Stimulated activated CD4-positive, alpha-beta T cell treated with anti-CD3 and anti-CD28 coated beads, Interleukin-15, amount 100 ng/mL, for 48 hours (primary cell): ENCODE measurements at places on chromosomes 6 and 20.

GRCh38 chr6:70369332-70369950, 43.9 kb upstream of the FAM135A start:
- peak; percentile 60 for DNase-seq

GRCh38 chr20:20731945-20732296, 19.5 kb upstream of the RALGAPA2 start:
- DNase-seq: no peak

DNA sequence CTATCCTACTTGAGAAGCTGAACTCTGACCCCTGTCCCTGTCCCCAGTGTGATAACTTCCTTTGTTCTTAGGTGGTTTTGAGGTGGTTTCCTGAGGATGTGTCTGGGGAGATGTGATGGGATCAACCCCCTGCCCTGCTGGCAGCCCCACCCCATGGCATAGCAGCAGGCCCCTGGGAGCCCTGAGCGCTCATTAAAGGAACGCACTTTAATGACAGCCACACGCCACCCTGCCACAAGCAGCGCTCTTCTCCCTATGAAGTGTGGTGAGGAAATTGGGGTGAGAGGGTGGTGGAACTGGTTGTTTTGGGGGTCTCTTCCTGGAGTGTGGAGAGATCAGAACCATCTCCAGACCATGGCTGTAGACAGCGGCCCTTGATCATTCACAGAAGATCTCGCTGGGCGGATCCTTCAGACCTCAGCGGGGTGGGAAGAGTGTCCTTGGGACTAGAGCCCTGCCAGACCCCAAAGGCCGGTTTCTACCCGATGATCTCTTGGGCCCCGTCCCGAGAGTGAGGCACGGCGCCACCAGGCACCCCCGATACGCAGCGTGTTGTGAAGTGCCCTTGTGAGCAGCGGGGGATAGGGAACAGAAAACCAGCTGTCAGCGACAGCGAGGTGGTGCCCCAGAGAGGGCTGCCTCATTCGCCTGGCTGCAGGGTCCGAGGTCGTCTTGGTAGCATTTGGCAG, 45.4 kb downstream of the SYNJ2 start:
- DNase-seq: no peak

GRCh38 chr20:45361793-45362192, 1.2 kb upstream of the SYS1 start:
- DNase-seq: no peak

- no peak for DNase-seq
These were observed 8.6 kb upstream of the YTHDF1 start for GRCh38 chr20:63224412-63225081.

- no peak for DNase-seq
These were observed 33.6 kb upstream of the BTN3A2 start for GRCh38 chr6:26331218-26332073.

DNA sequence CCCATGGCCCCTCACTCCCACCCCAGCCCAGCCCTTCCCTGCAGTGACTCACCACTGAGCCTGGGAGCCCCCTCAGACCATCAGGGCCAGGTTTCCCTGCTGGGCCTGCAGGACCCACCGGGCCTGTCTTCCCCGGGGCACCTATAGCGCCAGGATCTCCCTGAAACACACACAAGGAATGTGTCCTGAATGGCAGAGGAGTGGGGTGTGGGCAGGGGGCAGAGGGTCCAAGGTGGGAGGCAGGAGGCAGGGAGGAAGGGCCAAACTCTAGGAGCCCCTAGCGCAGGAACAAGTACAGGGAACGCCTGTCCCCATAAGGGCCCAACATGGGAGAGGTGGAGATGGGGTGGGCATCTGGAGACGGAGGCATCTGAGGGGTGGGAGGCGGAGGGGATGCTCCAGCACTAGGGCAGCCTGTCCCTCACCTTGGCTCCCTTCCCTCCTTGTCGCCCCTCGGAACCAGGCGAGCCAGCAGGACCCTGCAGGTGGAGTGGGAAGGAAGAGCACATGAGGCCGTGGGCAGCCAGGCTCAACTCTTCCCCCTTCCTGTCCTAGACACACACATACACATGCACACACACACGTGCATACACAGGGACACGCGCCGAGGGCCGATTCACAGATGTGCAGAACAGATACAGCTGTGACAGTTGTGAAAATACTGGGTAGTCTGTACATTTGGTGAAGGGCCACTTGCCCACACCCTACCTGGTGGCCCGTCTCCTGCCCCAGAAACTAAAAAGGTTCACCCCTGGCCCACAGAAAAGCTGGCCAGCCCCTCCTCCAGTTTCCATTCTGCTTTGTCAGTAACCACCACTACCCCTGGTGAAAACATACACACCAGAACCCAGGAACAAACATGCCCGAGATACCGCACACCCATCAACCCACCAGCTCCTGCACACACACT, 24.6 kb downstream of the COL11A2 start:
- no peak for DNase-seq

DNA sequence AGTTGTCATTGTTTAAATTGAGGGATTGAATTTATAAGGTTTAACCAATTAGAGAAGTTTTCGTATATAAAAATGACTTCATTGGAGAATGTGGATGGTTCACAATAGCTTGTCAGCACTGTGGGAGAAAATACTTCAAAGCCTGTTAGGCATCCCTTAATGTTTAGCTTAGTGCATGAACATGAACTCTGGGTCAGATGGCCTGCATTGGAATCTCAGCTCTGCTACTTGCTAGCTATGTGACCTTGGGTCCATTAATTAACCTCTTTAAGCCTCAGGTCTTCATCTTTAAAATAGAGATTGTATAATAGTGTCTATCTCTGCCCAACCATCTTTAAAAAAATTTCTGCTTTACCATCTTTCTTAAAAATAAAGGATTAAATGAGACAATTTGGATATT, 11.1 kb downstream of the CTNNBL1 start:
- DNase-seq: no peak

DNA sequence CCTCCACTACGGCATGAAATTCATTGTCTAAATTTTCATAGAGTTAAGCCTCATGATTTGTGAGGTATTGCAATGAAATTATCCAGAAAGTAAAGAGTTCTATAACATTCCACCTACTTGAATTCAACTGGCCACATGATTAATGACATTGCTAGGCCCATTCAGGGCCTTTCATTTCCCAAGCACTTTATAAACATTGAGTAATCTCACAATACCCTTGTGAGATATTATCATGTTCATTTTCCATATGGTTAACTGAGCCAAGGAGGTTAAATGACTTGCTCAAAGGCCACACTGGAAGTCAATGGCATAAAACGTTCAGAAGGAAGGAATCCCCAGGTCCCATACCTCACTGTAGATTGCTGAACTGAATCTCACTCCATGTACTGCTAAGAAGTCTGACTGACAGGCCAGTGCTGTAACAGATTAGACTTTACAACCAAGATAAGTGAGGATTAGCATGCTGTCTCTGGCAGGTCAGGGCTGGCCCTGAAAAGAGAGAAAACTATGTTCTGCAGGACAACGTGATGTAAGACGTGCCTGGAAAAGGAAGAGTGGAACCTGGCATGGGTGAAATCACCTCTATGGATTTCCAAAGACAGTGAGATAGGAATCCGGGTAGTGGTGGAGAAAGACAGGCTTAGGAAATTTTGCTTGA, 75.9 kb upstream of the SPACA1 start:
- DNase-seq: no peak

- peak; percentile 27 for DNase-seq
These were observed 675 bp upstream of the TRERF1 start for GRCh38 chr6:42452171-42453030.

DNA sequence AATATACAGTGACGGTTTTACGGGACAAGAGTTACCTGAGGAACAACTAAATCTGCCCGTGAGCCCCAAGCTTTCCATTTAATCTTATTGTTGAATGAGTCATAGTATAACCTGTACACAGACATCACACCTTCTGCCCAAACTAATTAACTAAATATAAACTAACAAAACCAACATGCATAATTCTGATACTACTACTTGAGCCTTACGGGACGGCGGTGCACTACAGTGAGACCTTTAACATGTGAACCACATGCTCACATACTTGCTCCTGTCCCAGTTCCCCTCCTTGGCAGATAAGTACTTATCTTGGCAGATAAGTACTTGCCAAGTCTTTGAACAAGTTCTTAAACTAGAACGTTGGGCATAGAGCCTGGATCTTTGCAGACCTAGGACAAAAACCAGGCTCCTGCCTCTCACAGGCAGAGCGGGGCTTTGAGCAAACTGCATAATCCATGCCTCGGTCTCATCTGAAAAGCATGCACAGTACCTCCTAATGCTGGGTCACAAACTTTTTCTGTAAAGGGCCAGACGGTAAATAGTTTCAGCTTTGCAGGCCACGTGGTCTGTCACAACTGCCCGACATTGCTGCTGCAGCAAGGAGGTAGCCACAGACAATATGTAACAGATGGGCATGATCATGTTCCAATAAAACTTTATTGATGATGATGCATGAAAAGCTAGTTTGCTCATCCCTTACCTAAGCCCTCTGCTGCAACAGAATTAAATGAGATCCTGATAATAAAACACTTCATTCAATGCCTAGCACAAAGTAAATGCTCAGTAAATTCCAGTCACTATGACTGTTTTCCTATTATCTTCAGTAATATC, 23.0 kb downstream of the ZNF217 start:
- no peak for DNase-seq

- no peak for DNase-seq
These were observed 39.6 kb upstream of the GTSF1L start for GRCh38 chr20:43766385-43766784.

DNA sequence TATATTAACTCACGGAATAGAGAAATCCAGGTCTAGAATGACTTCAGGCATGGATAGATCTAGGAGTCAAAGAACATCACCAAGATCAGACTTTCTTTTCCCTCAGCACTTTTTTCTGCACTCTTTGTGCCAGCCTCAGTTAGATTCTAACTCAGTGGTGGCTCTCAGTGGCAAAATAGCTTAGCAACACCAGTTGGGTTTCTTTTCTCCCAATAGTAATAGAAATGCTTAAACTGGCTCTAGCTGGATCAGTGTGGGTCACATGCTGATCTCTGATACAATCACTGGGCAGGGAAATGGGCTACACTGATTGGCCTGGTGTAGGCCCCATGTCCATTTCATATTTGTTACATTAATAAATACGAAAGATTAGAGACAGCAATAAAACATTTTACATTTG, 44.2 kb upstream of the ARFGEF2 start:
- DNase-seq: no peak

GRCh38 chr20:34010405-34010931, 16.8 kb downstream of the RALY start:
- DNase-seq: no peak

DNA sequence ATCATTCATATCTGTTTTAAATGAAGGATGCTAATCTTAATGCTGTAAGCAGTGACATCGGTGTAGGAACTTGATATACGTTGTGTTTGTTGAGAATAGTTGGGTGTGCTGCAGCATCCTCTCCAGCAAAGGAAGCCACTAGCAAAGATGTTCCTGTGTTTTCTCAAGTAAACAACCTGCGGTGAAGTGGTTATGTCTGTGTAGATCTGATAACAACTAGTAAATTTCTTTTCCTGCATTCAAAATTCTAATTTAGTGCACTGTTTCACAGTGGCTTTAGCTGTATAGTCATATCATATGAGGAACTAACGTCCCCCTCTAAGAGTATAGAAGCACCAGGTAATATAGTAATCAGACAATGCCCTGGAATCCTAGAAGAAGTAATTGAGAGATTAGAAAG, 38.7 kb downstream of the NCOA7 start:
- no peak for DNase-seq

GRCh38 chr6:116385459-116385802, 14.7 kb downstream of the DSE start:
- DNase-seq: no peak

DNA sequence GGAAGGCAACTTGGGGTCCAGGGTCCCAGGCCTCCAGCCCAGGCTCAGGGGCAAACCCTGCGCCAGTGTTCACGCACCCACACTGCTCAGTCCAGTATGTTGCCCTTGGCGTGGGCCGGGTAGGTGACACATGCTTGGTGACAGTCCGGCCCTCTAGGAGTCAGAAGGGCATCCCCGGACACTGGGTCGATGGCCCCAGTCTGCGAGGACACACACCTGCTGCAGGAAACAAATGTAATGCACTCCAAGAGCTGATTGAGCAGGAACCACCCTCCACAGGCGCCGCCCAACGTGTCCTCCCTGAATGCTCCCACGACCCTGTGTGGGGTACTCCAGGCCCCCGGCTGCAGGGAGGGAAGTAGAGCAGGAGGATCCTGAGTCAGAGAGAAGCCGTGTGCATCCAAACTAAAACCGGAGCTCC, 160.7 kb downstream of the DLL1 start:
- DNase-seq: no peak

DNA sequence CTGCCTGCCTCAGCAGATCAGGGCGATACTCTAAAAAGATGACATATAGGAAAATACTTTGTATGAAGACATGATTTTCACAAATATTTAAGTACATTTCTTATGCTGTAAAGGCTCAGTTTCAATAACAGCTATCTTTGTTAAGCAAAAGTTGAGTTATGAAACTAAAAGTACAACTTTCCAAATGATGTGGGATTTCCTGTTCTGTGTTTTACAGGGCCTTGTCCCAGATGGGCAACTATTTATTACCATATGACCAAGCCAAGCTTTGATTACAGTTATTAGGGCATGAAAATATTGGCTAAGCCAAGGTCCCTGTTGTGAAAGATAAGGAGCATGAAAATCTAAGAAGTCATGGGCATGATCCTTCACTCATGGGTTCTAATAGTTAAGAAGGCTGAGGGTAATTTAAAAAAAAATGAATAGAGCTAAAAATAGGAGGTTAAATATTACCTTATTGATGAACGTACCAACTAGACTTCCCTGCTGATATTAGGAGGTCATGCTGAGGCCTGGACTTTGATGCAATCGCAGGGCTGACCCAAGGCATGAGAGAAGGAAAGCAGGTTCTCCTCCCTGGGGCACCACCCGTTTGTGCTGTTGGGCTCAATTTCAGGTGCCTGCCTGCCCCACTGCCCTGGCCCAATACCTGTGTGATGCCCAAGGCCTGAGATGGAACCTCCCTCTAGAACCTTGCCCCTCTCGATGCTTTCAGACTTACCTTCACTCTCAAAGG, 294.4 kb upstream of the PRDM1 start:
- no peak for DNase-seq

DNA sequence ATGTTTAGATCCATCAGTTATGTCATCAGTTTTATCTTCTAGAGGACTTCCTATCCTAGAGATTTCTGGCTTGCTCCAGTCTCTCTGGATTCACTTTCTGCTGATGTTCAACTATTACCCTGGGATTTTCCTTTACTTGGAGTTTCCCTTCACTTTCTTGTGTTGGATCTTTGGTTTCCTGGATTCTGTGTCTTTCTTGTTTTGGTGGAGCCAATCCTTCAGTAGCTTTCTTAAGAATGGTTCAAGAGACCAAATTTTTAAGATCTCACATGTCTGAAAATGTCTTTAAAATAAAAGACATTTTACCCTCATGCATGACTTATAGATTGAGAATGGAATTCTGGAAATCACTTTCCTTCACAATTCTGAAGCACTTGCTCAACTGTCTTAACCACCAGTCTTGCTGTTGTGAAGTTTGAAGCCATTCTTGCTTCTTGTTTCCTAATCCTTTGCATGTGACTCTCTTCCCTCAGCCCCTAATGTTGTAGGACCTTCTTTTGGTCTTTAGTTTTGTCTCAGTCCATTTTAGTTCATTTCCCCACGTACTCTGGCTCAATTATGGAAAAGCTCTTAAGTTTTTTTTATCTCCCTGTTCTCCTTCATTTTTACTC, 87.9 kb downstream of the ARID1B start:
- no peak for DNase-seq
